Activated CD4-positive, alpha-beta T cell treated with anti-CD3 and anti-CD28 coated beads, Interleukin-10, Interleukin-2, amounts not matched to agents 100 ng/mL and 50 ng/mL, durations not matched to agents 16 hours and 8 hours (primary cell): ENCODE measurements at places on chromosomes 11 and 22.

DNA sequence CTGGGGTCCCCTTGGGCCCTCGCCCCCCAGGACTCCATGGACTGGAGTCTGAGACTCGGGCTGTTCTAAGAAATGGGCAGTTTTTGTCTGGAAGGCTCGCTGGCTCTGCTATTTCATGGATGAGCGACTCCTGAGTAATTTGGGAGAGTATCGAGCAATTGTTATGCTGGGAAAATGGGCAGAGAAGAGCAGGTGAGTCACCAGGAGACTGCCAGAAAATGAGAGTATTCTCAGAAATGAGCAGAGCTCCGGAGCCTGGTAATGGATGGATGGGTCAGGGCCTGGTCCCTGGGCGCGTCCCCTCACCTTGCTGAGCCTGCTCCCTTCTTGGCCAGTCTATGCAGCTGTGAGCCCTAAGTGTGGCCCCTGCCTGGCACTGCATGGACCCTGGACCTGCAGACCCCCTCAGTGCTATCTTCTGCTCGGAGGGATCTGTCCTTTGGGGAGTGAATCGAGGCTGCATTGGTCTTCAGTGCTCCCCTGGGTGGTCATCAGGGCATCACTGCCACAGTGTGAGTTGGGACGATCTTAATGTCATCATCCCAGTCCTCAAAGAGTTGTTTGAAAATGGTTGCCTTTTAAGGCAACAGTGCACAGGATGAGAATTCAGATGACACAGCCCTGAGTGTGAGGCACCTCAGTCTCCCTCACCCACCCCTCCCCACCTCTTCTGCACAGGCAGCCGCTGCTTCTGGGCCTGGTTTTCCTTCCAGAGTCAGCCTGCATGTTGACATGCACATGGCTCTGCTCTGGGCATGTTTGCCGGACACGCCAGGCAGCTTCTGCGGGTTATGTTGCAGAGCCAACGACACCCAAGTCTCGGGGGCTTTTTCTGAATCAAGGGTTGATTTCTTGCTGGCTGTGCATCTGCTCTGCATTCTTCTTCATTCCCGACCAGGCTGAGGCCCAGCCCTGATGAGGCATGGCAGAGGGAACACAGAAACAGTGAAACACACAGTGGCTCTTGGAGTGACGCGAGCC is 519.0 kb downstream of the TBC1D22A start:
- no peak for DNase-seq

- no peak for DNase-seq
Measured at GRCh38 chr11:15195454-15196200, 80.9 kb downstream of the INSC start.

GRCh38 chr22:37417677-37418348 is 9.5 kb downstream of the ELFN2 start:
- no peak for DNase-seq

DNA sequence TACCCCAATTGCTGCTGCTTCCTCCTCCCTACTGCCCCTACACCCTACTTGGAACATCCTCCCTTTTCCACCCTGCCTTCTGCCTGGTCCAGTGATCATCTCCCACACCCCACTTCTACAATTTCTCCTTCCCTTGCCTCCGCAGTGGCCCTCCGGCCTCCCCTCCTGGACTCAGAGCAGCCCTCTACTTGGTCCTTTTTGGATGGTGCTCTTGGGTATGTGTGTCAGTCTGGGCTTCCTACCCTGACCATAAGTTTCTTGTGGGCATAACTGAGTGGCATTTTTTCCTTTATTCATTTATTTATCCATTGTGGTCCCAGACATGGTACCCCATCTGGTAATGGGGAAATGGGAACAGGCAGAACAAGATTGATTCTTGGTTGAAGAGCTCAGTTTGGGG is 111.4 kb upstream of the NAV2 start:
- no peak for DNase-seq

GRCh38 chr11:60870733-60871377 is 3.5 kb downstream of the ZP1 start:
- DNase-seq: no peak

GRCh38 chr22:33851240-33851639 is 69.0 kb downstream of the LARGE1 start:
- no peak for DNase-seq

GRCh38 chr11:11977206-11977938 is 31.1 kb downstream of the DKK3 start:
- DNase-seq: no peak

GRCh38 chr11:114000526-114000925 is 25.6 kb downstream of the HTR3A start:
- no peak for DNase-seq

DNA sequence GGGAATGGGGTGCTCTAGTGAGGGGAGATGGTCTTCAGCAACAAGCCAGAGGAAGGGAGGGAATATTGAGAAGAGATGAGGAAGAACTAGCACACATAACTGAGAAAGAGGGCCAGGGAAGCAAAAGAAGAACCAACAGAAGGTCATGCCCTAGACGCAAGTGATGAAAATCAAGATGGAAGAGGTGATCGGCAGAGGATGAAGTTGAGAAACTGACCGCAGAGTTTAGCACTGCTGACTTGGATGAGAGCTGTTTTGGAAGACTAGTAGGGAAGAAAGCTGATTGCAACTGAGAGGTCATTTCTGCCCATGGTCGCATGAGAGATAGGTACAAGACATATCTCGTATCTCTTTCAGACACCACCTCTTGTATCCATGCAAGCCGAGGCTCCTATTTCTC is 2.9 kb downstream of the SPINDOC start:
- DNase-seq: no peak

- peak; percentile 21 for DNase-seq
Measured at GRCh38 chr11:18203723-18204122, 31.1 kb downstream of the MRGPRX4 start.

DNA sequence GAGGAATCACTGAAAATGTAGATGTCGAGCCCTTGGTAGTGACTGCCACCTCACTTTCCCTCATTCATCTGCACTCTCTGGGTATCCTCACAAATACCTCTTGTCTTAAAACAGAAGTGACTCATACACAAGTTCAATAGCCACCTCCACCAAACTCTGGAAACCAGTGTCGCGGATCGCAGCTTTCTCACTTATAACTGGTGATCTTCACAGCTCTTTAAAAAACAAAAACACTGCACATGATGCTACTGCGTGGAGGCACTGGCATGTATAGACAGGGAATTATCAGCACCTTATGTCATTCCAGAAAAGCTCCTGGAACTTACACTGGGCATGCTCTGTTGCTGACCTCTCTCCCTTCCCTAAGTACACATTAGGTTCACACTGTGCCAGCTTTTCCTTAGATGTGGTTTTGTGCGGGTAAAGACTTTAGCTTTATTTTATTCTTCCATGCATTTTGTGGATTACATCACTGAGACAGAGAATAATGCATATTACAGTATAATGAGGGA is 425.5 kb upstream of the CADM1 start:
- DNase-seq: no peak

- no peak for DNase-seq
Measured at GRCh38 chr11:114060392-114061047, 1.0 kb downstream of the ZBTB16 start.

DNA sequence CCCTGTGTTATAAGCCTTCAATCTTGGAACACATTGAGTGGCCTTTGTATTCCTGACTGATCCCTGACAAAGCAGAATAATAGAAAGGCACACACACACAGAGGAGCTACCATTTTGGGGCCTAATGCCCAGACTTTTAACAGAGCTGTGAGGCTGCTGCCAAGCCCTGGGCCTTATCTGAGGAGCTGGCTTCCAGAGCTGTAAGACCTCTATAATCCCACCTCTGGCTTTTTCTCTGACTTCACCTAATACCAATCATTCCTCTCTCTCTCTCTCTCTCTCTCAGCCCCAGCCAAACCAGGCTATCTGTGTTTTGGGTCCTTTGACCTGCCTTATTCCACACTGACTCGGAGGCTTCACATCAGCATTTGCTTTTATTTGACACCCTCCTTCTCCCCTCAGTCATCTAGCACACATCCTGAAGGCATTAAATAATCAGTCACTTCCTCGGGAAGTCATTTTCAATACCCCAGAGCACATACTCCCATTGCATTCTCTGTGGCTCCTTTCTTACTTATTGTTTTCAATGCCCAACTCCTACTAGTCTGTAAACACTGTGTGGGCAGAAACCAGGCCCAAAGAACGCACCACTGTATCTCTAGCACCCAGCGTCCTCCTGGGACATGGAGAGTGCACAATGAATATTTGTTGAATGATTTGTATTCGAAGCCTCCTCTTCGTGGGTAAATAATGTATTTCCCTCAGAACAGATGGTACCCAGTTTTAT is 21.2 kb upstream of the TRIM44 start:
- DNase-seq: no peak
